Stimulated activated naive B cell treated with anti-CD40 and anti-IgM and Interleukin-4, amounts not matched to agents 10 μg/mL and 1 μg/mL and 100 μg/mL, for 72 hours (primary cell): ENCODE measurements at places on chromosomes 6 and 20.

GRCh38 chr6:105799056-105799455 is 287.1 kb upstream of the PRDM1 start:
- no peak for DNase-seq

GRCh38 chr6:165119231-165120020 is 190.0 kb downstream of the C6orf118 start:
- DNase-seq, result no peak

DNA sequence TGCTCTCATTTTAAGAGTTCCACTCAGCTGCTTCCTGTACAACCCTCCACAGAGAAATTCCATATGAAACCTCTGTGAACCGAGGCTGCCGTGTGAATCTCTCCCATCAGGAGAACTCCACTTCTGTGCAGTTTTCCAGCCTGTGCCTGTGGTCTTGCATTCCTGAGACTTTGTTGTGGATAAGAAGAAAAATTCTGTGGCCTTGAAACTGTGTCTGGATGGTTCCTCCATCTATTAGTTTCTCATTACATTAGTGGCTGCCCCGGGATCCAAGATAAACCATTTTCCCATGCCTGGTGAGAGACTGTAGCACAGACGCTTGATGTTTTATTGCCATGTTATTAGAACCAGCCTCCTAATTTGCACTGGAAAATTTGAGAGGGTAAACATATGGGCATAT is 40.8 kb upstream of the TIAM2 start:
- DNase-seq, result no peak

- DNase-seq, result no peak
Observed at GRCh38 chr6:118808793-118809638, 84.9 kb upstream of the ASF1A start.

GRCh38 chr6:129134535-129134934 is 251.6 kb downstream of the LAMA2 start:
- DNase-seq, result no peak

DNA sequence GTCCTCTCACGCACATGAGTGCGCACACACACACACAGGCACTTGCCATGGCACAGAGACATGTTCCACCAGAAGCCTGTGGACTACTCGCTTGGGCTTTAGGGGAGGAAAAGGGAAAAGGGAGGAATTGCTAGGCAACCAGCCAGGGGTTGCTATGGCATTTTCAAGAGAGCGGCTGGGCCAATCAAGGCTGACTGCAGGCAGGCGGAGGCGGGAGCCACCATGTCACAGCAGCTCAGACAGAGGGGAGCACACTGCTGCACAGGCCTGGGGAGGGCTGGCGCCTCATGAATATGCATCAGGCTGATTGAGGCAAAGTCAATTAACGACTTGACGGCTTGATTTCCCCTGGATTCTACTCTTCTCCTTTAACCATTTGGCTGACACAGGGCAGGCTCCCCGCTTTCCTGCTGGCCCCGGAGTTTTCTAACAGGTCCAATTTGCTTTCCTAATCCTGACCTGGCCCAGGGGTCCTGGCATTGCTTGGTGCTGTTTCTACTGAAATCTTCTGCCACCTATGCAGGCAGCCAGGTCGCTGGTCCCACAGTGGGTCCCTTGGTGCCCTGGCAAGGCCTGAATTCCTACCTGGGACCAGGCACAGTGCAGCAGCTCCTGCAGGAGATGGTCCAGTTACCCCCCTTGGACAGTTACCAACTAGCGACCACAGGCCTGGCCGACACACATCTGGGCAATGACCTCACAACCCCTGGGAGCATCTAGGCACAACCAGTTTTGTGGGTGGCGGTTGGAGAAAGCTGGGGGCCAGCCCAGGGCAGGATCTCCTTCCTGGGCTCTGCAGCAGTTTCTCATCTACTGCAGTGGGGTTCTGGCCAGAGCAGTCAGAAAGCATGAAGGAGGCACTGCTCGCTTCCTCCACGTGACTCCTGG is 52.1 kb downstream of the YTHDF1 start:
- no peak for DNase-seq

- DNase-seq, result no peak
Observed at GRCh38 chr6:89840538-89840937, 10.9 kb downstream of the CASP8AP2 start.
